ENCODE measurements at places on chromosomes 12 and 14.

DNA sequence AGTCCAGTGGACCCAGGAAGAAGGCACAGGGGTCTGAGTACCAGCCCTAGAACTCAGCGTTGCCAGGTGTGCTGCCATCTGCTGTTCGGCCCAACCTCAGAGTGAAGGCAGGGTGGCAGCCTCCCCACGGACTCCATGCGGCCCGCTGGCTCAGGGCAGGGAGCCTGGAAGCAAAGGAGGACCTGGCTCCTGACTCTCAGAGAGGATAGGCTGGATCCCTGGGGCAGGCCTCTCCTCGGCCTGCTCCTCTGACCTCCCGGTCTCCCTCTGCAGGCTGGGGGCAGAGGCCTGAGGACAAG is 10.1 kb downstream of the MCRS1 start:
- DNase-seq = no peak
- H3K27me3 ChIP-seq = peaks cover 8% of the 10 kb centered on the region
- H3K4me1 ChIP-seq = no peaks in the 10 kb centered on the region
- H3K36me3 ChIP-seq = peaks cover 42% of the 10 kb centered on the region
- H3K27ac ChIP-seq = no peak overlapping the region

DNA sequence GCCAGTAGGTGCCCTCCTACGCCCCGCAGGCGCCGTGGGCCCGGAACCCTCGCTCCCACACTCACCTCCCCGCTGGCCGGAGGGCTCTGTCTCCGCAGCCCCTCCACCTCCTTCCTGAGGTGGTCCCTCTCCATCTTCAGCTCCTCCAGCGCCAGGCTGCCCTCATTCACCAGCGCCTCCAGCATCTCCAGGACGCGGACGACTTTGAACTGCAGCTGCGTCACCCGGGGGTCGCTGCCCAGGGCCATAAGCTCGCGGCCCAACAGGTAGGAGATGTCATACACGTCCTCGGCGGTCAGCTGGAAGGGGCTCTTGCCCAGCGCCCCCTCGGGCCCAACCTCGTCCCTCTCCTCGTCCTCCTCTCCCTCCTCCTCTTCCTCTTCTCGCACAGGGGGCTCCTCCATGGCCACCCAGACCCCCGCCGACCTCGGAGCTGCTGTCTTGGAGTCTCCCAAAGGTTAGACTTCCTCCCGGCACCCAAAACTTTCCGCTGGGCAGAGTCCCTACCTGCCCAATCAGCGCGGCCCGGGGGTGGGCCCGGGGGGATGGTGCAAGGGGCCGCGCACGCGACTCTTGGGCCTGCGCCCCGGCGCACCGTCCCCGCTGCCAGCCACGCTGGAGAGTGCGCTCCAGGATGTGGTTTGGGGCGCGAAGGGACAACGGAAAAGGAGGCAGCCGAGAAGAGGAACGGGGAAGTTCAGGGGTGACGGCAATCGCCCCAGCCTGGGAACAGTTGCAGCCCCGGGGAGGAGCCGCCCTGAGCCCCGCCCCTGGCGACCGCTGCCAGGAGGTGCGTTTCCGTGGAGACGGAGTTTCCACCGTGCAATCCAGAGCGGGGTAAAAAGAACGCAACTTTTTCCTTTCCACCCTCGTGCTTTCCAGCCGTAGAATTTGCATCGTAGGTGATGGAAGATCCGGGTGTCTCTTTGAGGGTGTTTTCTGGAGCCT is at the start of gene RILPL2:
RILPL2 (minus strand) TSS at position 668 of the 948 bp plus-strand sequence; CDS start at position 404, 264 bp downstream.
- H3K36me3 ChIP-seq = no peaks in the 10 kb centered on the region
- H3K27ac ChIP-seq = peak within 1 kb of the TSS; percentile 76
- no peaks in the 10 kb centered on the region for H3K27me3 ChIP-seq
- peak within 1 kb of the TSS; percentile 97 for H3K4me3 ChIP-seq

DNA sequence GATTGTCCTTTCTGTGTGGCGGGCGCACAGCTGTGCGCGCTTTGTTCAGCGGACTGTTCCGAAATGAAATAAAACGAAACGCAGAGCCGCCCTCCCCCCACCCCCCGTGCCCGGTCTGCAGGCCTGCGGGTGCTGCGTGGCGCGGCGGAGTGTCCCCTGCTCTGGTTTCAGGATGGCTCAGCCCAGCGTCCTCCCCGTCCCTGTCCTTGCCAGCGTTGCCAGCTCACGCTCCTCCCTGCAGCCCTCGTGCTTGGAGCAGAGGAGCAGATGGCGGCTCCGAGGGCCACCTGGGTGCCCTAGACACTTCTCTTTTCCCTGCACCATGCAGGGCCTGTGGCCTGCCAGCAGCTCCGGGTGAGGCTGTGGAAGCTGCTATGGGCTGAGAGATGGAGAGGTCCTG is 17.5 kb upstream of the BEGAIN start:
- no peak overlapping the region for H3K27ac ChIP-seq
- DNase-seq = no peak
- no peaks in the 10 kb centered on the region for H3K36me3 ChIP-seq
- no peak overlapping the region for H3K4me3 ChIP-seq

- no peaks in the 10 kb centered on the region for H3K36me3 ChIP-seq
- no peak overlapping the region for H3K4me3 ChIP-seq
- H3K27me3 ChIP-seq = no peaks in the 10 kb centered on the region
- DNase-seq = no peak
- H3K4me1 ChIP-seq = no peaks in the 10 kb centered on the region
Measured at GRCh38 chr12:94628819-94629472, 21.4 kb downstream of the TMCC3 start.

DNA sequence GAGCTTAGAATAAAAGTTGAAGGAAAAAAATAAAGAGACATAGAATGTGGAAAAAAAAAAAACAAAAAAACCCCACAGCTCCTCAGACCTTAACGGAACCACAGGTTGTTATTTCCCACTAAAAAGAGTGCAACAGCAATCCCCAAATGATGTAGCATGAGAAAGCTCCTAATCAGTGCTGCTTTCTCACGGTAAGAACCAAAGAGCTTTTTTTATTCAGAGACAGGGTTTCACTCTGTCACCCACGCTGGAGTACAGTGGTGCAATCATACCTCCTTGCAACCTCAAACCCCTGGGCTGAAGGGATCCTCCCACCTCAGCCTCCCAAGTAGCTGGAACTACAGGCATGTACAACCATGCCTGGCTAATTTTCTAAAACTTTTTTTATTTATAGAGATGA is 13.3 kb downstream of the NDUFA12 start:
- H3K27ac ChIP-seq = no peak overlapping the region
- peaks cover 53% of the 10 kb centered on the region for H3K36me3 ChIP-seq
- DNase-seq = no peak
- no peaks in the 10 kb centered on the region for H3K4me1 ChIP-seq
- no peak overlapping the region for H3K4me3 ChIP-seq

Measured in MCF 10A (cell line).